ENCODE measurements at places on chromosomes 13 and 19.

DNA sequence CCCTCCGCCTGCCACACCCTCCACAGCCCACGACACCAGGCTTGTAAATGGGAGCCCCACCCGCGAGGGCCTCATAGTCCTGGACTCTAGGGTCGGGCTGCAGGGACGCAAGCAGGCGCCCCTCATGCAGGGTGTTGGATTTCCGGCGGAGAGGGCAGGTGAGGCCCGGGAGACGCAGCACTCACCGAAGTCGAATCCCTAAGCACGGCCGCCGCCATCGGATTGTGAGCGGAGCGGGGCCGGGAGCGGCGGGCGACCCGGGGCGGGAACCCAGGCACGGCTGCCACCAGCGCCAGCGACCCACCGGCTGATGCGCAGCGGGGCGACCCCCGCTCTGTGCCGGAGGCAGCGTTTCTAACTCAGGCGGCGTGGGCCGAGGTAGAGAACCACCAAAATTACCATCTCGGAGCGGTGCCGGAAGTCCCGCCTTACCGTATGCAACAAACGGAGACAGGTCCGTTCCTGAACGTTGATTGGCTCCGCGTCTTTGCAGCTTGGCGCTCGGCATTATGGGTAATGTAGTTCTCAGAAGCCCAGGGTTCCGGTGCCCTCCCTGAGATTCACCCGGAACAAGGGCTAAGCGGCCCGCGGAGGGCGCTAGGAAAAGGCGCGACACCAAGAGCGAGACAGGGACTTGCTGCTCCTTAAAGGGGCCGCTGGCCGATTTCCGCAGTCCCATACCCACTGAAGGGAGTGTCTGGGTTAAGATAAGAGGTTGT is at the start of gene ZNF416:
Gene ZNF416, minus strand, starts transcription at position 425 of the 719 bp plus-strand sequence. Its CDS starts 207 bp downstream, at position 218.
- no peak for DNase-seq

- no peak for DNase-seq
Measured at GRCh38 chr13:35643625-35644024, 167.1 kb upstream of the MAB21L1 start.

DNA sequence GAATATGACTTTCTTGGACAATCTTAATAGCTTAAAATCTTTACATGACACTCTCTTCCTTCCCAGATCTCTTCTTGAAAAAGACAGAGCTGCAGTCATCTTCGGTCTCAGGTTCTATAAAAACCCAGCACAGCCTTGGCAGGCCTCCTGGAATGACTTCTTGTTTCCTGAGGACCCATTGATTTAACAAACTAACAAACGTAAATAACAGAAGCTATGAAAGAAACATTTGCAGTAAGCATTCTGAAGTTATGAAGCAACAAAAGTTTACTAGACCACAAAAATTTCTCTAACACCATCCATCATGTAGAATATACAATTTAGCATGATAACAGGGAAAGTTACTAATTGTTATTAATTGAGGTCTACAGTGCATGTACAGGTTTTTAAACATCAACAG is 62.8 kb upstream of the STARD13 start:
- no peak for DNase-seq

DNA sequence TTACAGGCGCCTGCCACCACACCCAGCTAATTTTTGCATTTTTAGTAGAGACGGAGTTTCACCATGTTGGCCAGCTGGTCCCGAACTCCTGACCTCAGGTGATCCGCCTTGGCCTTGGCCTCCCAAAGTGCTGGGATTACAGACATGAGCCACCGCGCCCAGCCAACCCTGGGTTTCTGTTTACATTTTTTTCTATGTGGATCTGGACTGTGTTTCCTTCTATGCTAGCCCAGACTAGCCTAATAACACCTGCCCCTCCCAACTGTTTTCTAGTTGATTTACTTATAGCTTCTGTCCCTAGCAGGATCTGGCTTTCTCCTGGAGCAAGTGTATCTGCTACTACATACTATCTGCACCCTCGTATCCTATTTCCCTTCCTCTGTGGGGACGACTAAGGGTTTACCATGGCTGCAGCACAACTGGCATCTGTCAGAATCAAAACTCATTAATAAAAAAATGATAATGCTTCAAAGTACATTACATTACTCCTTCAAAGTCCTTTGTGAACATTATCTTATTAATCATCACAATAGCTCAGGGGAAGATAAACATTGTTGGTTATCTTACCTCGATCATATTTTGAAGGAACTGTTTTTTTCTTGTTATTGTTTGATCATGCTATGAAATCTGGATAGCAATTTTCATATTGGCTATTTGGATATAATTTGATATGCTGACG is 228.3 kb downstream of the KLF5 start:
- DNase-seq = no peak

GRCh38 chr13:100721885-100722512 is 47.4 kb upstream of the TMTC4 start:
- DNase-seq = no peak

DNA sequence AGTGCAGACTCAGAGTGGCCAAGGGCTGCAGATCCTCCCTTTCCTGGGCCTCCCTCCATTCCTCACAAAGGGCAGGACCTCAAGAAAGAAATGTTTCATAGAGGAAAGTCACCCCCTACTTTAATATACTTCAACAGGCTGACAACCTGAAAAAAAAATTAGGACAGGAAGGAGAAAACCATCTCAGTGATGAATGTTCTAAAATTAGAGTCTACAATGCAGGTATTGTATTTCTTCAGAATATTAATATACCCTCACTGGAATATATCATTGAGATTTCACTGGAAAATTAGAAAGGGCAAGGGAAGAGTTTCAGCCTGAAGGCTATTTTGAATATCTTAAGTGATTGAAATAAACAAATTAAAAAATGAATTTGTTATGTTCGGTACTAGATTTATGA is 176.9 kb downstream of the DNAJC15 start:
- DNase-seq = no peak

DNA sequence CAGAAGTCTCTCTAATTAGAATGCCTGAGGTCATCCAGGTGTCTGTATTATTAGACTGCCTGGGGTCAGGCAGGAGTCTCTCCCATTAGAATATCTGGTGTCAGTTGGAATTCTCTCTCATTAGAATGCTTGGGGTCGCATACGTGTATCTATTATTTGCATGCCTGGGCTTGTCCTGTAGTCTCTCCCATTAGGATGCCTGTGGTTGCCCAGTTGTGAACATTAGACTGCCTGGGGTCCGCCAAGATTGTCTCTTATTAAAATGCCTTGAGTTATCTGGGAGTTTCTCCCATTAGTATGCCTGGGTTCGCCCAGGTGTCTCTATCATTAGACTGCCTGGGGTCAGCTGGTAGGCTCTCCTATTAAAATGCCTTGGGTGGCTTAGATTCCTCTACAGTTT is 1494.7 kb downstream of the UQCRFS1 start:
- DNase-seq = no peak

- DNase-seq = no peak
Measured at GRCh38 chr13:26784704-26785639, 24.4 kb upstream of the GPR12 start.

GRCh38 chr13:110416131-110417025 is 109.3 kb downstream of the COL4A2 start:
- no peak for DNase-seq

DNA sequence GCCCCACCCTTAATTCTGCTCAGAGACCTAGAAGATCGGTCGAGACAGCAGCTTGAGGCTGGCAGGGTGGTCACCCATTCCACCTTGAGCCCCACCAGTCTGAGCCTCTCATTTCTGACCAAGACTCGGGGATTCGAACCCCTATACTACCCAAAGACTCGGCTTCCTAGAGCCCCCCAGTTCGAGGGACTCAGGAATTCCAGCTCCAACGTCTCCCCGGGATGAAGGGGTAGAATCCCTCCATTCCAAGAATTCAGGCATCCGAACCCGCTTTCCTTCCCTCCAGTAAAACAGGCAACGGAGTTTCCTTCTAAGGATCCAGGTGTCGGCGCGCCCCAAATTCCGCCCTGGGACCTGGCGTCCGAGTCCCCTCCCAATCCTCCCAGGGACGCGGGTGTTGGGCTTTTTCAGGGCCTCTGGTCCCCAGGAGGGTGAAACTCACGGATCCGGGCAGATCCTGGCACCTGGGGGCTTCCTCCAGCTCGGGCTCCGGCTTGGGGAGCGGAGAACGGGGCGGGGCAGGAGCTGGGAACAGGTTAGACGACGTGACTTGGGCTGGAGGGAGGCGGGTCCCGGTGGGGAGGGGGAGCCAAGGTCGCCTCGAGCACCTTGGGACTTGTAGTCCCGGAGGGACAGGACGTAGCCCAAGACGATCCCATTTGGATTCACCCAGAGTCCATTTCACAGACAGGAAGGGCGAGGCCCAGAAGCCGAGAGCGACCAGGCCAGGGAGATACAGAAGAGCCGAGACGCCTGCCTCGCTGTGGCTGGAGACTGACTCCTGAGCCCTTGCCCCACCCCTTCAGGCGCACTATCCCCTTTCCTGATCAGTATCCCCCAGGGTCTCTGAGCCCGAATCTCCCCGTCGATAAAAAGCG is at the start of gene PPP1R13L:
Gene PPP1R13L, minus strand, starts transcription at position 513 of the 878 bp plus-strand sequence. CDS start 6,751 bp downstream, outside the sequence.
- no peak for DNase-seq

GRCh38 chr19:55441692-55442321 is 1.3 kb downstream of the SHISA7 start:
- no peak for DNase-seq

DNA sequence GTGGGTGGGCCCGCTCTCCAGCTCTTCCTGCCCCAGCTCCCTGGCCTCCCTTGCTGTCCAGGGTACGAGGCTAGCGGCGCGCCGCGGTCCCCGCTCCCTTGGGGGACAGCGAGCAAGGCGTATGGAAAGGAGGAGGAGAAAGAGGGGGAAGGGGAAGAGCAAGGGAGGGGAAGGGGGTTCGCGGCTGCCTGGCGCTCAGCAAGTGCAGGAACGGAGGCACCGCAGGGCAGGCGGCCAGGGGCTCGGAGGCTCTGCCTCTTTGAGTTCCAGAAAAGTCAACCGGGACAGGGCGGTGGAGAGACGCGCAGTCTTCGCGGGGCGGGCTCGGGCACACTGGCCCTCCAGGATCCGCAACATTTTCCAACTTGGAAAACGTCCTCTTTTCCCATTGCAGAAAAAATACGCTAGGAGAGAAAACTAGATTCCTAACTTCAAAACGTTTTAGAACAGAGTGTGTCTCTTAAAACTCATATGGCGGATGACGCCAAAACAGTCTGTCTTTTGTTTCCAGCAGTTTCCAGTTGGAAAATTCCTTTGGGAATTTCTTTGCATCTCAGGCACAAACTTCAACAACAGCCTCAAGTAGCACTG is 23.1 kb upstream of the TNFRSF19 start:
- no peak for DNase-seq

GRCh38 chr13:51801631-51802099 is 2.3 kb downstream of the DHRS12 start:
- DNase-seq = no peak

DNA sequence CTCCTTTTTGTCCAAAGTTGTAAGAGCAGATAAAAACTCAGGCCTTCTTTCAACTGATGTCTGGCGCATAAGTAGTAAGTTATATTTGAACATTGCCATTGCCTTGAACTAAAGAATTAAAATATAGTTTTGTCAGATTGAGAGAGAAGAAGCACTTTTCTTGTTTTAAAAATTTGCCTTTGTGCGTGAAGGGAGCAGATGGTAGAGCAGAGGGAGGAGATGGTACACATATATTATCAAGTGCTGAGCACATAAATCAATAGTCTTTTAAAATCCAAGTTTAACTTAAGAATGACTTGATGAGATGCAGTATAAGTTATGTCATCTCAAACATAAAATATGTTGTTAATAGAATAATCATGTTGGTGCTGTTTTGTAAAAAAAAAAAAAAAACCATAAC is 504.6 kb upstream of the KLHL1 start:
- DNase-seq = no peak

- no peak for DNase-seq
Measured at GRCh38 chr13:43227721-43228120, 204.3 kb downstream of the DNAJC15 start.

DNA sequence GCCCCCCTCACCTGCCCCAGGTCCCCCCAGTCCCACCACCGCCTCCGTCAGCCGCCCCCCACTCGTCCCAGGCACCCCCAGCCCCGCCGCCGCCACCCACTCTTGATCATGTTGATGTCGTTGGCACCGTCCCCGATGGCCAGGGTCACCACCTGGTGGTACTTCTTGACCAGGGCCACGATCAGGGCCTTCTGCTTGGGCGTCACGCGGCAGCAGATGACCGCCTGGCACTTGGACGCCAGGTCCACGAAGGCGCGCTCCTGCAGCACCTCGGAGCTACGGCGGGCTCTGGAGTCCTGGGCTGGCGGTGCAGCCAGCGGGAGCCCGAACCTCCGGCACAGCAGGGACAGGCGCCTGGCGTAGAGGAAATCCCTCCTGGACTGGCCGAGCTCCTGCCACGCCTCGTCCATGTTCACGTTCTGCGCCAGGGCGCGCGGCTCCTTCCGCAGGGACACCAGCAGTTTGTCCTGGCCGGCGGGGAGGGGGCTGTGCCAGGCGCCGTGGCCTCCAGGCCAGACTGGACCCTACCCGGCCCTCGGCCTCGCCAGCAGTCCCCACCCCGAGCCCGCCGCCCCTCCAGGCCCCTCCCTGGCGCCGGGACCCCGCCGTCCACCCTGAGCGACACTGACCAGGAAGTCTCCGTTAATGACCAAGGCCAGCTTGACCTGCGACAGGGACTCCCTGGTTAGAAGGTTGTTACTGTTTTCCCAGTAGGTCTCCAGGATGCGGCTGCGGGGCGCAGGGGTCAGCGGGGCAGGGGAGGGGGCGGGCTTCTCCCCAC is 22.6 kb downstream of the ATP8B3 start:
- no peak for DNase-seq

DNA sequence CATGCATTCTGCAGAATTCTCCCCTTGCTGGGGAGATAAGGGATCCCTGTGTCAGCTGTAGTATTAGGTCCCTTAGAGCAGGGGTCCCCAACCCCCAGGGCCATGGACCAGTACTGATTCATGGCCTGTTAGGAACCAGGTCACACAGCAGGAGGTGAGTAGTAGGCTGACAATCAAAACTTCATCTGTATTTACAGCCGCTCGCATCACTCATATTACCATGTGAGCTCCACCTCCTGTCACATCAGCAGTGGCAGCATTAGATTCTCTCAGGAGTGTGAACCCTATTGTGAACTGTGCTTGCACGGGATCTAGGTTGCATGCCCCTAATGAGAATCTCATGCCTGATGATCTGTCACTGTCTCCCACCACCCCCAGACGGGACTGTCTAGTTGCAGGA is 37.9 kb downstream of the CPAMD8 start:
- DNase-seq = no peak

DNA sequence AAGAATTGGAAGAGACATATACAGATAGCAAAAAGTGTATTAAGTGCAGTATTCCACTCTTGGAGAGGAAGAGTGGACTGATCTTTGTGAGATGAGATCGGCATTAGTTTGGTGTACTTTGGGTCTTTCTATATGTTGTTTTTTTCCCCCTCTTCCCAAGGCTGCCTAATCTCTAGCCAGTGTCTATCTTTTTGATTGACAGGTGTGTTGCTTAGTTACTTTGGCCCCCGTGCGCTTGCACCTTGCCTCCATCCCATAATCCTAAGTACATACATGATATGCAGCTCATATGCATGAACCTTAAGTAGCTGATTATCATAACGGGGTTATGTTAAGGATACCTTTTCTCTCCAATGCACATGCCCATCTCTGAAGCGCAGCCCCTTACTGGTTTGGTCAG is 4.3 kb upstream of the SLC7A10 start:
- no peak for DNase-seq

- DNase-seq = no peak
Measured at GRCh38 chr19:39502640-39503417, 4.1 kb downstream of the DLL3 start.

GRCh38 chr13:50126993-50127725 is 111.9 kb downstream of the KCNRG start:
- DNase-seq = no peak

Measured in cortex of kidney (tissue), 1 donor.